Upper lobe of left lung (tissue), 6 donors: ENCODE measurements at places on chromosomes 2 and 18.

GRCh38 chr2:232456296-232457120 is 555 bp downstream of the ALPI start:
- no peaks in the 10 kb centered on the region for H3K4me1 ChIP-seq
- H3K27ac ChIP-seq: no peak overlapping the region
- H3K36me3 ChIP-seq: no peaks in the 10 kb centered on the region
- peak; percentile 38 for DNase-seq

- H3K27ac ChIP-seq: no peak overlapping the region
- peaks cover 31% of the 10 kb centered on the region for H3K36me3 ChIP-seq
- no peak for DNase-seq
- H3K4me3 ChIP-seq: no peak overlapping the region
- H3K4me1 ChIP-seq: no peaks in the 10 kb centered on the region
- no peaks in the 10 kb centered on the region for H3K27me3 ChIP-seq
Observed at GRCh38 chr18:57674891-57675290, 53.3 kb upstream of the NARS1 start.

GRCh38 chr18:57836557-57836956 is 33.4 kb upstream of the ATP8B1 start:
- H3K4me1 ChIP-seq: peaks cover 6% of the 10 kb centered on the region
- no peaks in the 10 kb centered on the region for H3K36me3 ChIP-seq
- no peak for DNase-seq
- H3K27me3 ChIP-seq: no peaks in the 10 kb centered on the region

DNA sequence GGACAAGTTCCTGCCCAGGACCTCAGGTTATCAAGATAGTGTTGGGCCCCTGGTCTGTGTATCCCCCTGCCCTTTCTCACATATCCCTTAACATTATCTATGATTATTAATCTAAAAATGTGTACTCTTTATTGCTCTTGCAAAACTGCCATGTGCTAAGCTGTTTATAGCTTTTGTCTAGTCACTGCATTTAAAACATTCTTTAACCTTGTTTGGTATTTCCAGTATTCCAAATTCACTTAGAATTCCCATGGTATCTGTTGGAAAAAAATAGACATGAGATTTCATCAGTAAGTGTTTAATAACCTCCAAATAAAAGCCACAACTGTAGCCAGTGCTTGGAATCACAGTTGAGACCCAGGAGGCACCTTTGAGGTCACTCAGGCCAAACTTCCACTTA is 16.2 kb upstream of the GLS start:
- no peak for DNase-seq
- no peaks in the 10 kb centered on the region for H3K36me3 ChIP-seq
- H3K4me3 ChIP-seq: no peak overlapping the region
- H3K27me3 ChIP-seq: no peaks in the 10 kb centered on the region

GRCh38 chr18:35917043-35917442 is 55.4 kb upstream of the RMP24 start:
- no peaks in the 10 kb centered on the region for H3K27me3 ChIP-seq
- no peak overlapping the region for H3K27ac ChIP-seq
- no peak for DNase-seq
- H3K36me3 ChIP-seq: no peaks in the 10 kb centered on the region
- H3K4me3 ChIP-seq: no peak overlapping the region
- H3K4me1 ChIP-seq: no peaks in the 10 kb centered on the region

- H3K4me1 ChIP-seq: peaks cover 14% of the 10 kb centered on the region
- no peak for DNase-seq
- H3K4me3 ChIP-seq: no peak overlapping the region
- H3K27me3 ChIP-seq: peaks cover 42% of the 10 kb centered on the region
- no peaks in the 10 kb centered on the region for H3K36me3 ChIP-seq
Observed at GRCh38 chr2:118221536-118222272, 133.4 kb downstream of the INSIG2 start.

DNA sequence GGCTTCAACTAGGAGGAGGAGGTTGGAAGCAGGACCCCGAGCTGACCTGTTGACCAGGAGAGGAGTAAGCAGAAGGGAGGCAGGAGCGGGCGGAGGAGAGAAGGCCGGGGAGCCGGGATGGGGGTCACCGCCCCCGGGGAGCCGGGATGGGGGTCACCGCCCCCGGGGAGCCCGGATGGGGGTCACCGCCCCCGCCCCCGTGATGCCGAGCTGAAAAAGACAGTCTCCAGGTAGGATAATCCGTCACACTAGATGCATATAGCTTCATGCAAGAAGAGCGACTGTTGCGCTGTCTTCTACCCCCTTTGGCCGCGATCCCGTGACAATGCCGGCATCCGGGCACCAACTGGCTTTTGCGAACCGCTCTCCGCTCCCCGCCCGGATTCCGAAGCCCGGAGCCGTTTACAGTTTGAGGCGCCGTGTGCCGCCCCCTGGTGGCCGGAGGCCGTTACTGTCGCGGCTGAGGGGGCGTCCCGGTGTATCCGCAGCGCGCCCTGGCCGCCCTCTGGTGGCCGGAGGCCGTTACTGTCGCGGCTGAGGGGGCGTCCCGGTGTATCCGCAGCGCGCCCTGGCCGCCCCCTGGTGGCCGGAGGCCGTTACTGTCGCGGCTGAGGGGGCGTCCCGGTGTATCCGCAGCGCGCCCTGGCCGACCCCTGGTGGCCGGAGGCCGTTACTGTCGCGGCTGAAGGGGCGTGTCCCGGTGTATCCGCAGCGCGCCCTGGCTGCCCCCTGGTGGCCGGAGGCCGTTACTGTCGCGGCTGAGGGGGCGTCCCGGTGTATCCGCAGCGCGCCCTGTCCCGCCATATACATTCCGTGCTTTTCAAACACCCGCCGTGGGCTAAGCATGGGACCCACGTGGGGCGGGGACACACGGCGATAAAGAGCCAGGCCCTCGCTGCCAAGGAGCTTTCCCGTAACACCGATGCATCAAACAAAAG is 89.6 kb downstream of the ACTR3 start:
- no peak overlapping the region for H3K27ac ChIP-seq
- DNase-seq: no peak
- H3K36me3 ChIP-seq: peaks cover 10% of the 10 kb centered on the region
- no peaks in the 10 kb centered on the region for H3K27me3 ChIP-seq
- H3K4me3 ChIP-seq: no peak overlapping the region
- H3K4me1 ChIP-seq: no peaks in the 10 kb centered on the region

DNA sequence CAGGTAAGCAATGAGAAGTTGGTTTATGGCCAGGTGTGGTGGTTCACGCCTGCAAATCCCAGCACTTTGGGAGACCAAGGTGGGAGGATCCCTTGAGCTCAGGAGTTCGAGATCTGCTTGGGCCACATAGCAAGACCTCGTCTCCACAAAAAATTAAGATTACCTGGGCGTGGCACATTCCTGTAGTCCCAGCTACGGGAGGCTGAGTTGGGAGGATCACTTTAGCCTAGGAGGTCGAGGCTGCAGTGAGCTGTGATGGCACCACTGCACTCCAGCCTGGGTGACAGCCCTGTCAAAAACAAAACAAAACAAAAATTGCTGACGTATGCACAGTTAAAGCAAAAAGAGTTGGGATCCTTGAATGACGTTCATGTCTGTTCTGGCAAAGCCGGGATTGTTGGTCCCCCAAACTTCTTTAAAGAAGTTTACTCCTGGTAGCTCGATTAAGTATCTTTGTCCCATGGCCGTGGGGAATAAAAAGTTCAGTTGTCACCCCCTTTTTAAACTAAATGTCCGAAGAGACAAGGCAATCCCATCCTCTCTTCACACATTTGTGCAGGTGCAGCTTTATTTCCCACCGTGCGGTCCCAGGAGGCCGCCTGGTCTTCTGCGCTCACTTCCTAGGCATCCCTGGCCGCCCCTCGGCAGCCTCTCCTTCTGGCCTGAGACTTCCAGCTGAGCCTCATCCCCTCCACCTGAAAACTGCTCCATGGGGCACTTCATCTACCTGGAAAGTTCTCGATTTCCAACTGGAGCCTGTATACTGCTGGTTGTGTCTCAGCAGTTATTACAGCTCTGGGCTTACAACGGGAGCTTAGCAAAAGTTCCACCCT is 762 bp upstream of the SPOPL start:
- peak overlapping the region; percentile 94 for H3K27ac ChIP-seq
- no peaks in the 10 kb centered on the region for H3K36me3 ChIP-seq
- no peak for DNase-seq
- H3K4me3 ChIP-seq: peak overlapping the region; percentile 81

DNA sequence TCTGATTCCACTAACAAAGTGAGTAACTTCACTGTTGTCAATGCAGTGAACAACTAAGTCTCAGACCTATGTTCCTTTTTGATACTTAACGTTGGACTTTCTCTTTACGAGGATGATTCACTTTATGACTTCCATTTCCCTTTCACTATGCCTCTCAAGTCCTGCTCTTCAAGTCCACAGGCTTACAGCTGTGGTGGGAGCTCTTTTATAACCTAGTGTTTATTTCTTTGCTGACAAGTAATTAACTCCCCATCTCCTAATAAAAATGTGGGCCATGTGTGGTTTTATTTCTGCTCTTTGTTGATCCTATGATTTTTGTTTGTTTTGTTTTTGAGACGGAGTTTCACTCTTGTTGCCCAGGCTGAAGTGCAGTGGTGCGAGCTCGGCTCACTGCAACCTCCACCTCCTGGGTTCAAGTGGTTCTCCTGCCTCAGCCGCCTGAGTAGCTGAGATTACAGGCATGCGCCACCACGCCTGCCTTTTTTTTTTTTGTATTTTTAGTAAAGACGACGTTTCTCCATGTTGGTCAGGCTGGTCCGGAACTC is 142.1 kb downstream of the USP34 start:
- no peaks in the 10 kb centered on the region for H3K27me3 ChIP-seq
- H3K36me3 ChIP-seq: no peaks in the 10 kb centered on the region
- DNase-seq: peak; percentile 67
- peaks cover 8% of the 10 kb centered on the region for H3K4me1 ChIP-seq
- no peak overlapping the region for H3K4me3 ChIP-seq

- no peaks in the 10 kb centered on the region for H3K36me3 ChIP-seq
- no peaks in the 10 kb centered on the region for H3K27me3 ChIP-seq
- DNase-seq: peak; percentile 99
Observed at GRCh38 chr2:240566203-240567136, 1.8 kb upstream of the RNPEPL1 start.

DNA sequence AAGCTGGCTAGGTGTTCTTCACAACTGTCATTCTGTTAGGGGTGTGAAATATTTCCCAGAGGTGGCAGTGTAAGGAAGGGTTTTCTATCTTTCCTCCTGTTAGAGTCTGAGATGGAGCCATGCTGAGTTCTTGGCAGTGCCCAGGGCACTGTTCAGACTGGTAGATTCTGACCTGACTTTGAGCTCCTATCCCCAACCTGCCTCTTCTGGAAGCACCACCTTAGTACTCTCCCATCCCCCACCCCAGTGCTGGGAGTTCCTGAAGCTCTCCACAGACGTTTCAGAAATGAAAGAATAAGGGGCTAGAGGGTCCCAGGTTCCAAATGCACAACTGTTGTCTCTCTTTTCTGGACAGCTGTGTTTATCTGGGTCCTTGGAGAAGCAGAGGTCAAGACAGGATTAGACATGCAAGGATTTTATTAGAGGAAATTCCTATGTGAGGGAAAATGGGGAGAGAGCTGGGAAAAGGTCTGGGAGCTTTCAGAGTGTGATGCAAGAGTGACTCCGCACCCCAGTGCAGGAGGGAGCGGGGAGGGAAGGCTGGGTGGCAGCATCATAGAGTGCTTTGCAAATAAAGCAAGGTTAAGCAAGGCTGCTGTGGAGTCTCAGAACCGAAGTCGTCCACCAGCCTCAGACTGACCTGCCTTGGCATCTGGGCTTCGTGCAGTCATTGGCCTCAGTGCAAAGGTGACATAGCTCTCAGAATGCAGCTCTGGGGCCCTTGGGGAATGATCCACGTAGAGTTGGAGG is 75.5 kb downstream of the SLC4A3 start:
- no peaks in the 10 kb centered on the region for H3K36me3 ChIP-seq
- DNase-seq: no peak
- H3K4me1 ChIP-seq: no peaks in the 10 kb centered on the region

DNA sequence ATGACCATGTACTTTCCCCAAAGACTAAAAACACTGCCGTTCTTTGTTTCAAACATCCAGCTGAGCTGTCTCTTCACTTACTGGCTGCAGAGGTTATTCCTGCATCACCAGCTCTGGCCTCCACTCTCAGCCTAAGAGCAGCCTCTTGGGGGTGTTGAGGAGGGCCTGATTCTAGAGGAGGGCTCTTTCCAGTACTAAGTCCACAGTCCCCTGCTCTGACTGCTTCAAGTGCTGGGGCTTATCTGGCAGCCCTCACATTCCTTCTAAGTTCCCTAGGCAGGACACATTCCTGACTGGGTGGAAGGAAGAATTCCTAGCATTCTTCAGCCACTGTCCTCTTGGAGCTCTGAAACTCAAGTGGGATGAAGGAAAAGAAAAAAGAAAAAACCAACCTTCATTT is 32.9 kb upstream of the EHBP1 start:
- no peaks in the 10 kb centered on the region for H3K36me3 ChIP-seq
- no peaks in the 10 kb centered on the region for H3K27me3 ChIP-seq
- no peak overlapping the region for H3K27ac ChIP-seq

DNA sequence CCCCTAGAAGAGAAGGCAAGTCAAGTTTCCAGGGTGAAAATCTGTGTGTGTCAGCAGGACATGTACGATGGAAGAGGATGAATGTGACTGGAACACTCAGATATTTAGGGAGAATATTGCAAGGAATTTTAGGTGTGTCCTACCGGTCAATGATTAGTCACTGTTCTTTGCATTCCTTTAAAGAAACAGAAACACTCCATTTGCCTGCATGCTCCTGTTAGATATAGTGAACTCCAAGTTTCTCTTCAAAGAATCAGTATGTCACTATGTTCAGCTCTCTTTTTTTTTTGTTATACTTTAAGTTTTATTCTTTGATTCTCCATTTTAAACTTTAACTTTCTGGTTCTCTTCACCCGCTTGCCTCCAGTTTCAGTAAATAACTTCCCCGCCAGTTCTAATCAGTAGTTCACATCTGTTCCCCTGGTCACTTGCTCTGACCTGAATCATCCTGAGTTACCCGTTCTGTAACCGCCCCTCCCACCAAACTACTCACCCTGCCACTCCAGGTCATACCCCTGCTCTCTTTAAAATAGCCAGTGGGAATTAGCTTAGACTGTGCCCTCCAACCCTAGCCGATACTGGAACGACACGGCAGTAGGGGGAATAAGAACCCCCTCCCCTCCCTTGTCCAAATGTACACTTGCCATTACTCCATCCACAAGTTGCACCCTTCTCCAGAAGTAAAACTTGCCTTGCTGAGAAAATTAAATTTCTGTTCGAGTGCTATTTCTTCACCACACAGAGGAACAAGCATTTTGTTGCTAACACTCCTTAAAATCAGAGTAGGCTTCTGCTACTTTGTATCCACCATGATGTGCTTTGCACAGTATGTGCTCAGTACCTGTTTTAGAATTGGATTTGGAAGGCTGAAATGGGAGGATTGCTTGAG is 268.4 kb downstream of the METTL4 start:
- DNase-seq: no peak
- H3K36me3 ChIP-seq: no peaks in the 10 kb centered on the region
- H3K27me3 ChIP-seq: no peaks in the 10 kb centered on the region
- H3K4me3 ChIP-seq: no peak overlapping the region
- H3K27ac ChIP-seq: no peak overlapping the region
- peaks cover 6% of the 10 kb centered on the region for H3K4me1 ChIP-seq

DNA sequence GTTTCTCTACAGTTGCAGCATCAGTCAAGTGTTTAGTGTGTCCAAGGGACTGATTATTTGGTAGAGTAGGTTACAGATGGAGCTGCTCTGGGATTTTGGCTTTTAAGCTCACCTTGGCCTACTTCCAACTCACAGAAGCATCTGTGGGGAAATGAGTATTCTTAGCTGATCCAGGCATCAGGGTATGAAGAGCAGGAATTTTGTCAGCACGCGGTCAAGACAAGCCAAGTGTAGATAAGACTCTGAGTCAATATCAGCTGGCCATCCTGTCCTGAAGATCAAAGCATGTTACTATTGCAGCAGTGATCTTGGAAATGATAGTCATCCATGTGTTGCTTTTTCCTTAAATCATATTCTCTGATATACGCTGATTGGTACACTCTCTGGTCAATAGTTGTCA is 24.4 kb downstream of the SERPINB4 start:
- H3K27me3 ChIP-seq: no peaks in the 10 kb centered on the region
- no peak overlapping the region for H3K4me3 ChIP-seq
- H3K36me3 ChIP-seq: no peaks in the 10 kb centered on the region
- no peaks in the 10 kb centered on the region for H3K4me1 ChIP-seq
